ENCODE measurements at places on chromosomes 1 and 21. TPM values are rescaled to one million over a fixed set of nuclear protein-coding genes. Genes with fewer than 3 reads are reported as not detected.

The NR1I3 gene
- 1.1 TPM for polyA plus RNA-seq

The ZNF648 gene
- not detected for polyA plus RNA-seq

The LCE2B gene
- polyA plus RNA-seq: not detected

The RGS8 gene
- polyA plus RNA-seq: not detected

The GPR3 gene
- 0.49 TPM for polyA plus RNA-seq

The NEK2 gene
- polyA plus RNA-seq: 4.9 TPM

The CELA3A gene
- polyA plus RNA-seq: not detected

The TMEM125 gene
- not detected for polyA plus RNA-seq

The OR1C1 gene
- polyA plus RNA-seq: not detected

The ATP1A4 gene
- polyA plus RNA-seq: 4.0 TPM

The RBM11 gene
- not detected for polyA plus RNA-seq

The RORC gene
- 11.8 TPM for polyA plus RNA-seq

The CBR3 gene
- polyA plus RNA-seq: 2.1 TPM

The AGT gene
- 17.9 TPM for polyA plus RNA-seq

The PM20D1 gene
- polyA plus RNA-seq: not detected

The NRDC gene
- 134 TPM for polyA plus RNA-seq

The KIF17 gene
- 4.2 TPM for polyA plus RNA-seq

The GFI1 gene
- 0.28 TPM for polyA plus RNA-seq

The TMEM52 gene
- polyA plus RNA-seq: 134 TPM

The CD52 gene
- polyA plus RNA-seq: 2.2 TPM

The PRAMEF9 gene
- polyA plus RNA-seq: not detected

The RGS4 gene
- 1.2 TPM for polyA plus RNA-seq

The FCAMR gene
- not detected for polyA plus RNA-seq

The IGSF5 gene
- polyA plus RNA-seq: 0.70 TPM

The IGSF9 gene
- 0.65 TPM for polyA plus RNA-seq

The H6PD gene
- polyA plus RNA-seq: 34.6 TPM

The SHE gene
- polyA plus RNA-seq: 9.9 TPM

The AIRE gene
- polyA plus RNA-seq: 0.15 TPM

The HSD3B2 gene
- polyA plus RNA-seq: not detected

The F13B gene
- not detected for polyA plus RNA-seq

All from hindlimb muscle (tissue), 1 donor.